Activated naive CD4-positive, alpha-beta T cell treated with anti-CD3 and anti-CD28 coated beads for 36 hours (primary cell): ENCODE measurements at places on chromosomes 1 and 21. TPM values are rescaled to one million over a fixed set of nuclear protein-coding genes. Genes with fewer than 3 reads are reported as not detected.

DNA sequence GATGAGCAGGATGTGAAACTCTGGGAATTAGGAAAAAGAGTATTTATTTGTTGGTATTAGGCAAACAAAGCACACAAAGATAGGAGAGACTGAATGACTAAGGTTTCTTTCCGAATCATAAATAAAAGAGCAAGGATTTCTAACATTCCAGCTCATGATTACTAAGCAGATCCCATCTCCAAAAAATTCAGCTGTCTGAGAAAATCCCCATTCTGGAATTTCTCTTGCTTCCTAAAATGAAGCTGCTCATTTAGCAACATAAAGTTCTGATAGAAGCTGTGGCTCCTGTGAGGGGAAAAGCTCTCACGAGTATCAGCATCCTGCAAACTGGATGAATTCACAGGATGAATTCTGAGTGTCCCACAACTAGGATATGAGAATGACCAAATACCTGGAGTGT lies 6.7 kb upstream of the SH2D5 start:
- no peaks in the 10 kb centered on the region for H3K27me3 ChIP-seq
- H3K27ac ChIP-seq, result no peak overlapping the region
- H3K4me1 ChIP-seq, result no peaks in the 10 kb centered on the region
- no peak overlapping the region for H3K4me3 ChIP-seq

DNA sequence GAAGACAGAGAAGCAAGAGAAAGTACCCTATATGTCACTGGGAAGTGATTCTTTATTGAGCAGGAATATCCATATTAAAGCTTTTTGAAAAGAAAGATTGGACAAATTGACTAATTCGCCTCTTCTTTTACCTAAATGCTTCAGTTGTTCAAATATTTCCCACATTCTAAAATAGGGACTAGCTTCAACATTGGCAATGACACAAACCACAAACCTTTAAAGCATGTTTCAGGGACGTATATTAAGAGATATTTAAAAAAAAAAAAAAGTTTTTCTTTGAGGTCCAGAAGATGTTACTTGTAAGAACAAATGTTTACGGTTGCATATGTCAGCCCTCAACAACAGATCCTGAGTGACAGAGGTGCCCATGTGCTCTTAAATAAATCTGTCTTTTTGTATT lies 235.0 kb upstream of the NFIA start:
- DNase-seq, result no peak
- H3K27ac ChIP-seq, result no peak overlapping the region
- no peaks in the 10 kb centered on the region for H3K36me3 ChIP-seq
- no peak overlapping the region for H3K4me3 ChIP-seq

GRCh38 chr1:48356901-48357300 lies 115.1 kb downstream of the SPATA6 start:
- no peaks in the 10 kb centered on the region for H3K4me1 ChIP-seq
- H3K4me3 ChIP-seq, result no peak overlapping the region
- no peaks in the 10 kb centered on the region for H3K36me3 ChIP-seq
- H3K27me3 ChIP-seq, result no peaks in the 10 kb centered on the region

GRCh38 chr1:197705941-197706340 lies 69.3 kb downstream of the DENND1B start:
- no peak overlapping the region for H3K27ac ChIP-seq
- no peak for DNase-seq
- peaks cover 10% of the 10 kb centered on the region for H3K36me3 ChIP-seq
- H3K27me3 ChIP-seq, result no peaks in the 10 kb centered on the region

Gene ISG15
- 143 TPM for total RNA-seq

GRCh38 chr1:151828921-151829320 lies 2.7 kb downstream of the RORC start:
- DNase-seq, result peak; percentile 35
- peaks cover 51% of the 10 kb centered on the region for H3K4me1 ChIP-seq
- no peaks in the 10 kb centered on the region for H3K27me3 ChIP-seq
- peak overlapping the region; percentile 41 for H3K4me3 ChIP-seq
- H3K27ac ChIP-seq, result peak overlapping the region; percentile 81
- H3K36me3 ChIP-seq, result no peaks in the 10 kb centered on the region

- H3K36me3 ChIP-seq, result no peaks in the 10 kb centered on the region
- H3K27ac ChIP-seq, result no peak overlapping the region
- no peak overlapping the region for H3K4me3 ChIP-seq
These were observed 45.9 kb downstream of the BARHL2 start for GRCh38 chr1:90671251-90671650.

Gene DENND2C
- 0.47 TPM for total RNA-seq

Gene MKNK1
- 18.5 TPM for total RNA-seq

Gene TP73
- 0.20 TPM for total RNA-seq

Gene CELA2B
- not detected for total RNA-seq

DNA sequence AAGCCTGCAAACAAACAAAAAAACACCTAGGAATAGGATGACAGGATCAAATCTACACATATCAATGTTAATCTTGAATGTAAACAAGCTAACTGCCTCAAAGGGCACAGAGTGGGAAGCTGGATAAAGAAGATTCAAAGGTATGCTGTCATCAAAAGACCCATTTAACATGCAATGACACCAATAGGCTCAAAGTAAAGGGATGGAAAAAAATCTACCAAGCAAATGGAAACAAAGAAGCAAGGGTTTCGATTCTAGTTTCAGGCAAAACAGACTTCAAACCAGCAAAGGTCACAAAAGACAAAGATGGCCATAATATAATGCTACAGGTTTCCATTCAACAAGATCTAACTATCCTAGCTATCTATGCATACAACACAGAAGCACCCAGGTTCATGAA lies 16.2 kb upstream of the OR2T10 start:
- H3K4me1 ChIP-seq, result peaks cover 31% of the 10 kb centered on the region
- no peaks in the 10 kb centered on the region for H3K27me3 ChIP-seq
- H3K27ac ChIP-seq, result peak overlapping the region; percentile 33

Gene LCK
- 164 TPM for total RNA-seq

DNA sequence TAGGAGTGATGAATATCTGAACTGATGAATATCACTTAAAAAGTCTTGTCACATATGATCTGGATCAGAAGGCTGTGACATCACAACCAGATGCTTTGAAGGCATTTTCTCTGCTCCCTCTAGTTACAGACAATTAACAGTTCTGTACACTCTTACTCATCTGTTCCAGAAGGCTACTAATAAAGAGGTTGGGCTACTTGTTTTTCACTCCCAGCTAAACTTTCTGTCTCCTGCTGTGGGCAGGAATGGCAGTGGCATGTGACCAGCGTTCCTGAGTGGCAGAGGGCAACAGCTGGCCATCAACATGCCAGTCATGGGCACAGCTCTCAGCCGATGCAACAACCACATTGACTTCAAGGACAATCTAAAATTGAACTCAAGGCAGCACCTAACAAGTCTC lies 66.7 kb downstream of the SLC45A1 start:
- H3K27ac ChIP-seq, result peak overlapping the region; percentile 54
- H3K4me1 ChIP-seq, result peaks cover 77% of the 10 kb centered on the region
- DNase-seq, result no peak
- H3K36me3 ChIP-seq, result peaks cover 15% of the 10 kb centered on the region
- H3K4me3 ChIP-seq, result no peak overlapping the region

DNA sequence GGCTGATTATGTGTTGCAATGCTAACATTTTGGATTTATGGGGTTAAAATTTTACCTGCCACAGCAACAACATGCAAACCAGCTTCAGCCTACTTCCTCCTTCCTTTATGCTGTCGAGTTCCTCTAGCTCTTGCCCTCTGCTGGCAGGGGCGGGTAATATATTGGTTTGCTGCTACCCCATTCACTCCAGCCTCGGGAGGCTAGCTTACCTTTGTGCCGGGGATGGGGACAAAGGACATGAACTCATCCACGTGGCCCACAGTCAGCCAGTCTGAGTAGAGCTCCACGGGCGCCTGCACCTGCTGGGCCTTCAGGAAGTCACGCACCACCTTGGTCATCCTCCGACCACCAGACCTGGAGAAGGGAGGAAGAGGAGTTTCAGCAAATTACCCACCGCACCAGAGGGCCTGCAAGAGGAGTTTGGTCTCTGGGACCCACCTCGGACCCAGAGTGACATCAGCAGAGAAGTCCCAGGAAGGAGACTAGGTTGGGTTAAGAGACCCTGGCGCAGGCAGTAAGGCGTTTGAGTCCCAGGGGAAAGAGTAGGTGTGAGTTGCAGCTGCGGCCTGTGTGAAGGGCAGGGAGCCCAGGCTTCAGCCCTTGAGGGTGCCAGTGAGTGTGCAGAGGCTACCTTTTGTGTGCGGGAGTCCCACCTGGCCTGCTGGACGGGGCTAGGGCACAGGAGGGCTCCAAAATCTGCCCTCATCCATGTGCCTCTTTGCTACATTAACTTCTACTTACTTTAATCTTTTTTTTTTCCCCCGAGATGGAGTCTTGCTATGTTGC lies 21.8 kb upstream of the SDHB start:
- H3K4me1 ChIP-seq, result no peaks in the 10 kb centered on the region
- H3K4me3 ChIP-seq, result no peak overlapping the region
- H3K36me3 ChIP-seq, result no peaks in the 10 kb centered on the region
- no peaks in the 10 kb centered on the region for H3K27me3 ChIP-seq
- DNase-seq, result no peak

Gene FAM131C
- total RNA-seq, result not detected

Gene UROD
- total RNA-seq, result 126 TPM

DNA sequence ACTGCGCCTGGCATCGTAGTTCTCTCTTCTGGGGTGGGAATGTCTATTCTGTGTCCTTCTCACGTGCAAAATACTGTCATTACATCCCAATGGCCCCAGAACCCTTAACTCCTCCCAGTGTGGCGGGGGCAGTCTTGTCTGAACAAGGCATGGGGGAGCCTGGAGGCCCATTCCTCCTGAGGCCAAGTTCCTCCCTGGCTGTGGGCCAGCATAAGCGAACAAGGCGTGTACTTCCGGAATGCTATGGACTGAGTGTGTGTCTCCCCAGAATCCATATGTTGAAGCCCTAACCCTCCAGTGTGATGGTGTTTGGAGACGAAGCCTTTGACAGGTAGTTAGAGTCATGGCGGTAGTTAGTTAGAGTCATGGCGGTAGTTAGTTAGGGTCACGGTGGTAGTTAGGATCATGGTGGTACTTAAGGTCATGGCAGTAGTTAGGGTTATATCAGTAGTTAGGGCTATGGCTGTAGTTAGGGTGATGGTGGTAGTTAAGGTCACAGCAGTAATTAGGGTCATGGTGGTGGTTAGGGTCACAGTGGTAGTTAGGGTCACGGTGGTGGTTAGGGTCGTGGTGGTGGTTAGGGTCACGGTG lies 71.0 kb downstream of the PRKCZ start:
- peaks cover 4% of the 10 kb centered on the region for H3K36me3 ChIP-seq
- no peaks in the 10 kb centered on the region for H3K27me3 ChIP-seq
- DNase-seq, result no peak
- H3K4me1 ChIP-seq, result no peaks in the 10 kb centered on the region

- H3K27me3 ChIP-seq, result no peaks in the 10 kb centered on the region
- H3K4me3 ChIP-seq, result no peak overlapping the region
- DNase-seq, result no peak
- no peak overlapping the region for H3K27ac ChIP-seq
- peaks cover 42% of the 10 kb centered on the region for H3K4me1 ChIP-seq
- no peaks in the 10 kb centered on the region for H3K36me3 ChIP-seq
These were observed 6.4 kb upstream of the SERBP1 start for GRCh38 chr1:67436511-67437055.

GRCh38 chr1:175801979-175802378 lies 58.6 kb upstream of the TNR start:
- no peak overlapping the region for H3K4me3 ChIP-seq
- no peak for DNase-seq
- H3K27me3 ChIP-seq, result peaks cover 6% of the 10 kb centered on the region
- H3K4me1 ChIP-seq, result no peaks in the 10 kb centered on the region

Gene OR2W3
- total RNA-seq, result not detected

DNA sequence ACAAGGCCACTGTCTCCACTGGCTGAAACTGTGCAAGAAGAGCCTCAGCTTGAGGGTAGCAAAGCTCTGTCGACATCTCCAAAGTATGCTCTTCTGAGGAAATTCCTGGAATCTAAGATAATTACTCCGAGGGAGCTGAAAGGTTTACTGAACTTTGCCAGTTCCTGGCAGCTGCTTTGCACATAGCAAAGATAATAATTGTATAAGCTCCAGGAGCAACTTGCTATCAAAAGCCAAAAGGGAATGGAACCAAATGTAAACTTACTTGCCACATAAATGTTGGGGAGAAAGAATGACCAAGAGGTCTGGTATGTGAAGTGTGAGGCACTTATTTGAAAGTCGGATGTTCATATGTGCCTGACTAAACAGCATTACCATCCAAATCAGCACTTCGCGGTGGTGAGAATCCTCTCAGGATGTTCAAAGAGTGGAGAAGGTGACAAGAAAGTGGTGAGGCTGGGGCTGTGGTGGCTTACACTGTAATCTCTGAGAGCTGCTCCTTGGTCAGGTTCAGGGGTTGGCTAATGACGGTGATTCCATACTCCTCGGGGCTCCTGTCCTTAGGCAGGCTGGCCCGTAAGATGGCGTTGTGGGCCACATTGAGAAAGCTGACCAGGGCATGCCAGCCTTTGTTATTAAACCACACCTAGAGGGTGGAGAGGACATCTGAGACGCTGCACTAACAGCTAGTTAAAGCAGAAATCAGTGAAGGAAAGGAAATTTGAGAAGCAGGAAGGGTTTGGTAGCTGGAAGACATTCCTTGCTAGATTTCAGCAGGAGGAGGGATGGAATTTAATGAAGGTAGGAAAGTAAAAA lies 100.0 kb downstream of the ABCA4 start:
- no peaks in the 10 kb centered on the region for H3K36me3 ChIP-seq
- peaks cover 6% of the 10 kb centered on the region for H3K4me1 ChIP-seq
- H3K27ac ChIP-seq, result no peak overlapping the region

DNA sequence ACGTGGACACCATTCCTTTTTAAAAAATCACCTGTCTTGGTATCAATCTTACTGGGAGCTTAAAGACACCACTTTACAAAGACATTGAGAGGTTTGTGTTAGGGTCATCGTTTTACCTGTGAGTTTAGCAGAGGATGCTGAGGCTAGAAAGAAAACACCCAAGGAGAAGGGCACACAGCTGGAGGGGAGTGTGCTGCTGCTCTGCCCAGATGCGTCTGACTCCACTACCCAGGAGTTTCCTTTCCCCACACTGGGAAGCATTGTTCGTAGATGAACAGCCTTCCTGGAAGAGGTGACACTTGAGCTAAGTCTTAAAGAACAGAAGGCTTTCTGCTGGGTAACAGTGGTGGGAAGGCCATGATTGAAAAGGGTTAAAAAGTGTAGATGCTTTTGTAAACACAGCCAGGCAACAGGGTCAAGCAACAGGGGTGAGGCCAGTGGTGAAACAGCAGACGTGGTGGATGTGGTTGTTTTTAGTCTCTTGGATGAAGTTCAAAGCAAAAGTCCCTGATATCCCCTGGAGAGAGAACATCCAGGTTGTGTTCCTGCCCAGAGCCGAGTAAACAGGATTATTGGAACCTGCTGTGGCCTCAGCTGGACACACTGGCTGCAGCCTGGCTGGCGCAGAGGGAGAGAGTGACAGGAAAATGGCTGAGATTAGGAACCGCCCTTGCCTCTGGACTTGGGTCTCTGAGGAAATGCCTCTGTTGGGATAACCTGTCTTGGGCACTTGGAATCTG lies 198.6 kb upstream of the JUN start:
- no peaks in the 10 kb centered on the region for H3K36me3 ChIP-seq
- H3K27ac ChIP-seq, result no peak overlapping the region
- no peak for DNase-seq
- H3K4me1 ChIP-seq, result peaks cover 16% of the 10 kb centered on the region
